ENCODE measurements at places on chromosomes 5 and 9. TPM values are rescaled to one million over a fixed set of nuclear protein-coding genes. Genes with fewer than 3 reads are reported as not detected.

The CNOT8 gene
- 34.6 TPM for total RNA-seq

The PURA gene
- 20.1 TPM for total RNA-seq

The HTR1A gene
- not detected for total RNA-seq

The EGFL7 gene
- 94.9 TPM for total RNA-seq

The GADD45G gene
- 12.2 TPM for total RNA-seq

The CKMT2 gene
- total RNA-seq: 1,129 TPM

The P4HA2 gene
- 46.0 TPM for total RNA-seq

The ERCC8 gene
- 5.0 TPM for total RNA-seq

The ZDHHC21 gene
- total RNA-seq: 7.2 TPM

The NIPAL4 gene
- total RNA-seq: 0.07 TPM

The RFX3 gene
- 2.6 TPM for total RNA-seq

The CER1 gene
- total RNA-seq: not detected

The OR1B1 gene
- not detected for total RNA-seq

The MYMK gene
- total RNA-seq: not detected

The SPATA31A6 gene
- total RNA-seq: not detected

The PRLR gene
- total RNA-seq: 1.3 TPM

The NANS gene
- total RNA-seq: 27.9 TPM

The C5orf58 gene
- not detected for total RNA-seq

The KCNMB1 gene
- total RNA-seq: 3.7 TPM

The DEPDC1B gene
- total RNA-seq: 0.36 TPM

The FAM221B gene
- not detected for total RNA-seq

The ROR2 gene
- 0.49 TPM for total RNA-seq

The NMUR2 gene
- not detected for total RNA-seq

The SLC23A1 gene
- not detected for total RNA-seq

The HCN1 gene
- total RNA-seq: 0.13 TPM

The FGFR4 gene
- 0.39 TPM for total RNA-seq

The RNF183 gene
- total RNA-seq: not detected

The SOHLH1 gene
- not detected for total RNA-seq

The GLDC gene
- total RNA-seq: not detected

The SPATA31D4 gene
- not detected for total RNA-seq

The ARAP3 gene
- total RNA-seq: 13.8 TPM

The POLK gene
- total RNA-seq: 18.7 TPM
